ENCODE measurements at places on chromosomes 2 and 18.
A peak's percentile ranks its signal among the peaks of the same experiment; 100 is the strongest.

- DNase-seq, result no peak
Measured at GRCh38 chr2:8392098-8392866, 289.6 kb upstream of the ID2 start.

GRCh38 chr18:32257084-32257785, 67.4 kb downstream of the MEP1B start:
- no peak for DNase-seq

DNA sequence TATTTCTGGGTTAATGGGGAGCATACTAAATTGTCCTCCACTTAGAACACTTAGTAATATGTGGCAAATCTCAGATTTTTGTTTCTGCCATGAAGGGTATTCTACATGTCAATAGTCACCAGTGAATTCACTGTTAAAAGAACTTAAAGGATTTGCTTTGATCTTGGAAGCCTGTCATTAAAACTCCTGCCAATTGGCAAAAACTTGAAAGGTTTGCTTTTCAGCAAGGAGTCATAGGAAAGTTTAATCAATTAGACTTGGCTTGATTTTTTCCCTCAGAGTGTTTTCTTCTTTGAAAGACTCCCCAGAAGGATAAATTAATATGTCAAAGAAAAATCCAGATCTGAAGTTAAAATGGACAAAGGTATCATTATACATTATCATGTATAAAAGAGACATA, 671.9 kb upstream of the PKDCC start:
- DNase-seq, result no peak

- no peak for DNase-seq
Measured at GRCh38 chr2:98637401-98638147, 29.2 kb downstream of the UNC50 start.

DNA sequence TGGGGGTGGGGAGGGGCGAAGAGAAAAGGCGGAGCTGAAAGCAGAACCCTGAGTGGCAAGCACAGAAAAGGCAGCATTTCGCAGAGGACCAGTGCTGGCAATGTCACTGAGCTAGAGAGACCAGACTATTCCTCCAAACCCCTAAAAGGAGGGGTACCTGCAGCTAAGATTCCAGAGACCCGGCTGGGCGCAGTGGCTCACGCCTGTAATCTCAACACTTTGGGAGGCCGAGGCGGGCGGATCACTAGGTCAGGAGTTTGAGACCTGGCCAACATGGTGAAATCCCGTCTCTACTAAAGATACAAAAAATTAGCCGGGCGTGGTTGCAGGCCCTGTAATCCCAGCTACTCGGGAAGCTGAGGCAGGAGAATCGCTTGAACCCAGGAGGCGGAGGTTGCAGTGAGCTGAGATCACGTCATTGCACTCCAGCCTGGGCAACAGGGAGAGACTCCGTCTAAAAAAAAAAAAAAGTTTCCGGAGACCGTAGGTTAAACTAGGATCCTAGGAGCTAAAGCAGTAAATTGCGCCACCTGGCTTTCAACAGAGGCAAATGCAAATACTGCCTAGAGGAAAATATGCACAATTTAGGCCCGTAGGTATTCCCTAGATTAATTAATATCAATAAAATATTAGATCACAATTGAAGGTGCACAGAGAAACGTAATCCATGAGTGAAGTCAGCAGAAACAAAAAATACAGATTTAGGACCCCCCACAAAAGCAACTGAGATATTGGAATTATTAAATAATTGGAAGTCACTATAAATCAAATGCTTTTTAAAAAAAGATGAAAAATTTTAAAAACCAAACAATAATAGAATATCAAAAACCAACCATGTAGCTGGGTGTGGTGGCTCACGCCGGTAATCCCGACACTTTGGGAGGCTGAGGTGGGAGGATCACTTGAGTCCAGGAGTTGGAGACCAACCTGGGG, 4.9 kb downstream of the UCN start:
- no peak for DNase-seq

- no peak for DNase-seq
Measured at GRCh38 chr2:119113489-119113770, 45.1 kb downstream of the C1QL2 start.

DNA sequence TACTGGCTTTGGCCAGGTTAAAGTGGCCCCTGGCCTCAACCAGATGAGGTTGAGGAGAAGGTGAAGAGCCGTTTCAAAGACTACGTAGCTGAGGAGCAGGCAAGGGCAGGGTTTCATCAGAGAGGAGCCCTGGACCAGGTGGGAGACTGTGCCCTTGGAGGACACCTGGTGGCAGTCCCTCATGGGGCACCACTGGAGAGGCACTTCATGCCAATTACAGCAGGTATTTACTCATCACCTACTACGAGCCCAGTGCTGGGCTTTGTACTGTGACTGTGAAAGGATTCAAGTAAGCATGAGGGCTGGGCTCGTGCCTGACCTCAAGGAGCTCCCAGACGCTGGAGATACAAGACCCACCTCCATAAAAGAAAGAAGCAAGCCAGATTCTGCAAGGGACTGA, 37.6 kb downstream of the SMAD7 start:
- no peak for DNase-seq

DNA sequence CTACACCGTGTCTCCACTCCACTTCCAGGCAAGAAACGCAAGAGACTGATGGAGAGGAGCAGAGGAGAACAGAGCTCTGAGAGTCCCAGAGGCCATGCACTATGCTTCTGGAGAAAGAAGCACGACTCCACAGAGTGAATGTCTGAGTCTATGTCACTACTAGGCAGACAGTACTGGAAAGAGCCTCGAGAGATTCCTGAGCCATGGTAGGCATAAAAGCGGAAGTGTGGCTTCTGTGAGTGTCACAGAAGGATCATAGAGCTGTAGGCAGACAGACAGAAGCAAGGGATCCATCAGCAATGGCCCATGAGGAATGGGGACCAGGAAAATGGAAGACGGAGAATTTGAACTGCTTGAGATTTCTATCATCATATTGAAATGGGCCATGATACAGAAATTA, 542.6 kb downstream of the ZEB2 start:
- no peak for DNase-seq

DNA sequence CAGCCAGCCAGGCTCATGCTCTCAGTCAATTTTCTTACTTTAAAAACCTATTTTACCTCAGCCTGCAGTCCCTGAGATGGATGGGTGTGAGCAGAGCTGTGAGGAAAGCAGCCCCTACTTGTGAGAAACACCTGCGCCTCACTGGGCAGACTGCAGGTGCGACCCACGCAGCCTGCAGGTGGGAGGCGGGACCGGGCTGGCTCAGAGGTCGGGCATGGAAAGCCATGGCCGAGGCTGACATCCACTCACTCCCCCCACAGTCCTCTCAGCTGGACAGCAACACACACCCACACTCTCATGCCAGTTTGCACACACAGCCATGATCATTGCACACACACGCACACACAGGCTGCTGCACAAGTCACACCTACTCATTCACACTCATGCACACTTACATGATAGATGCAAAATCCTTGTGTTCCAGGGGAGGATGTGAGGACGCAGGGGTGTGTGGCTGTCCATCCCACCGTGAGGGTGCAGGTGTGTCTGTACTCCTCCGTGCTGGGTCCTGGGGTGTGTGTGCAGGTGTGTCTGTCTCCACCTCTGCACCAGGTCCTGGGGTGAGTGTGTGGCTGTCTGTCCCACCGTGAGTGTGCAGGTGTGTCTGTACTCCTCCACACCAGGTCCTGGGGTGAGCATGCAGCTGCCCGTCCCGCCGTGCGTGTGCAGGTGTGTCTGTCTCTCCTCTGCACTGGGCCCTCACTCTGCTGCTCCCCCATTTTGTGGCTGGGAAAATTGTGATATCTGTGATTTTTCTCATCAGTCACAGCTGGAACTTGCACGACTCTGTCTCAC, 166.5 kb downstream of the RTP5 start:
- DNase-seq, result no peak

DNA sequence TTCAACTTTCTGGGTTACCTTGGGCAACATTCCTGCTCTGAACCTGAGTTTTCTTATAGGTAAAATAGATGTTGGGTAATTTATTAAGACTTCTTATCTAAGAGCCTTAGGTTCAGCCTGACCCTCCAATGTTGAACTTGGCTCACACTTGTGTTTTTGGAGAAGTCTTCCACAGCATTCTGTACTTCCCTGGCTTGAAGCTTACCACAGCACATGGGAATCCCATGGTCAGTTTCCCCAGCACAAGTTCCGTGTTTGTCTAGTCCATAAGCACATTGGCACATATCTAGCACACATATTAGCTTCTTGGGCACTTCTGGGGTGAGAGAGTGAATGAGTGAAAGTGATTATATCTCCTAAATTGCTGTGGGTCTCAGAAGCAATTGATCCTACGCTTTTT, 782.5 kb upstream of the HS6ST1 start:
- no peak for DNase-seq

- DNase-seq, result peak; percentile 83
Measured at GRCh38 chr2:136135921-136136906, 18.3 kb upstream of the CXCR4 start.

DNA sequence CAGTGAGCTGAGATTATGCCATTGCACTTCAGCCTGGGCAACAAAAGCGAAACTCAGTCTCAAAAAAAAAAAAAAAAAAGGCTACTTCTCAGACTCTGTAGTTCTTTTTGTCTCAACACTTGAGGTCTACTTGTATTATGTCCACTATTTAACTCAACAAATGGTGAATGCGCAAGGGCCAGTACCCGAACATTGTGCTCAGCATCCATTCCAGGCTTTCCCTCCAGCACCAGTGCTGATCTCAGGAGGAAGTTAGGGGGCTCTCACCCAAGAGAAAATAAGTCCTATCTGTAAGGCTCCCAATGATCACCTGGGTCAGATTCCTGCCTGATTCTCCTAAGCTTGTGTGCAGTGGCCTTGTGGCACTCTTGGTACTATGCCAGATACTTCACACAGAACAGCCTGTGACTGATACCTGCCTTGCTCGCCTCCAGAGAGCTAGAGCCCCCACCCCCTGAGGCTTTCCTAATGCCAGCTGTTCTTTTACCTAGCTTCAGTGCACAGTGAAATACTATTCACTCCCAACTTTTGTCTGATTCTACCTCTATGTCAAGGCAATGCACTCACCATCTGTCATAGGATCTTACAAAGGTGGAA, 74.9 kb downstream of the INO80D start:
- no peak for DNase-seq

- DNase-seq, result no peak
Measured at GRCh38 chr2:72089028-72089427, 58.6 kb downstream of the CYP26B1 start.
